PC-3 (cell line): ENCODE measurements at places on chromosomes 4 and X.

DNA sequence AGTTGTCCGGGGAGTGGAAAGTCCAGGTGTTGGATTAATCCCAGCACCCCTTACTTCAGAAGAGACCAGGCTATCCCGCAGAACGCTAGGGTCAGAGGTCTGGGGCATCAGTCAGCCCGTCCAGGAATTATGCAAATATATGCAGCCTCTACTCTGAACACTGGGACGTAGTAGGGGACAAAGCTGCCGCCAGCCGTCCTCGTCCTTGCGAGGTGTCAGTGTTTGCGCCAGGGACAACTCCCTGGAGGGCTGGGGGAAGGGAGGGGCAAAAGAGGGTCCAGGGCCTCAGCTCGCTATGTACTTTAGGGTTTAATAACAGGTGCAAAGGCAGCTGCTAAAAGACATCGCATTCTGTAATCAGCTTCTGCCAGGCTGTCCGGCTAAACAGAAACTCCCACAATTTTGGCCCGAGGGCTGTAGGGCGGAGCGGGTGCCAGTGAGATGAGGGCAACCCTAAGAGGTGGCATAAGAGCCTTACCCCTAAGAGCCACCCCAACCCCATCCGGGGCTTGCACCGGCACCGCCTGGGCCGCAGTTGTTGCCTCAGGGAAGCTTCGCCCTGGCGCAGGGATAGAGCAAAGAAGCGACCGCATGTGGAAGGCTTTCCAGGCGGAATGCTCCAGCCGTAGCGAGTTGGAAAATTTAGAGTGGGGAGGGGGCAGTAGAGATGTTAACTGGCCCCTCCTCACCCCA is 8.4 kb downstream of the HAND2 start:
- DNase-seq = no peak

DNA sequence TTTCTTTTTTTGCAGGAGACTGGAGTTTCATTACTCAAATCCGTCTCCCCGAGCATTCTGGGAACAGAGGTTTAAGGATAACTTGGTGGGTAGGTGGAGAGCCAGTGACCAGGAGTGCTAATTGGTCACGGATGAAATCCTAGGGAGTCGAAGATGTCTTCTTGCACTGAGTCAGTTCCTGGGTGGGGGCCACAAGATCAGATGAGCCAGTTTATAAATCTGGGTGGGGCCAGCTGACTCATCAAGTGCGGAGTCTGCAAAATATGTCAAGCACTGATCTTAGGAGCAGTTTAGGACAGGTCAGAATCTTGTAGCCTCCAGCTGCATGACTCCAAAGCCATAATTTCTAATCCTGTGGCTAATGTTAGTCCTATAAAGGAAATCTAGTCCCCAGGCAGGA is 741.3 kb downstream of the PCDH7 start:
- DNase-seq = peak; percentile 91

GRCh38 chr4:183303301-183303700 is 16.8 kb downstream of the CLDN22 start:
- no peak for DNase-seq

DNA sequence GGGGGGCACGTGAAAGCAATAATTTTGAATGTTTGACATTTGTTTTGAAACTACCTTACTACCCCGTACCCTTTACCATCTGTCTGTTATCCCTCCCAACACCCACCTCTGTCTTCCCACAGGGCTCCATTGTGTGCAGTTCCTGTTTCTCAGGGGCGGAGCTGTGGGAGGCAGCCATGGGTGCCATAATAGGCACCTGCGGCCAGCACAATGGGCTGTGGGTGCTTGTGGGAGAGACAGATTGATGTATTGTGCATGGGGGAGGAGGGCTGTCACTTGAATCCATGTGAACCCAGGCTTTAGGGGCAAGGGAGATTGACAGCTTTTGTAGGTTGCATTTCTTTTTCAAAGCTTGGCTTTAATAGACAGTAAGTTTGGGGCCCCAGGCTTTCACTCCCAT is 122.6 kb upstream of the CXorf66 start:
- DNase-seq = no peak

DNA sequence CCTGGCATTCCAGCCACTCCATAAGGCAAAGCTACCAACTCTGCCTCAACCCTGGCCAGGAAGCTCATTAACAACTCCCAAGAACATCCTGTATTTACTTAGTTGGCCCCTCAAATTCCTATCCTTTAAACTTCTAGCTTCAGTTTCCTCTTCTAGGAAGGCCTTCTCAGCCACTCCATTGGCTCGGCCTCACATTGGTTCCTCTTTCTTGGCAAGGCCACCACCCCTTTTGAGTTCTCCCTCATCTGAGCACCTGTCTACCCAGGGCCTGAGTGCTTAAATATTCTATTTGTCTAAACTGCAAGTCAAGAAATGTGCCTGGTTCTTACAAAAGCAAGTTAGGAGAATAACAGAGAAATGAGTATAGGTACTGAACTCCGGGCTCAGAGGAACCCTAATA is 10.0 kb downstream of the SMC1A start:
- DNase-seq = no peak

DNA sequence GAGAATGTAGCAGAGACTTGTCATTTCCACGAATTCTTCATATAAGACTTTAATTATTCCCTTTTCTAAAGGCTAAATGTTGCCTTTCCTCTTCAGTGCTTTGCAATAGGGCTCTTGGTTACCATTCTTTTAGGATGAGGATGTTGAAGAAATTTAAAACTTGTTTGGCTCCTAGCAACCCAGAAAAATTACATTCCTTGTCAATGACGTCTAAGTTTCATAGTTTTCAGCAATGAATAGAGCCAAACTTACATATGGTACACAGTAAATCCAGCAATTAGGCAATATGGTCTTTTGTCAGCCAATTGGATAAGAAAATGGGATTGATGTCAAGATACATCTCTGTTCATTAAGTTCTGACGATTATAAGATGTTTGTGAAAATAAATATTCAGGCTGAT is 1639.6 kb upstream of the PCDH10 start:
- DNase-seq = no peak

GRCh38 chr4:47839259-47839658 is 1.4 kb upstream of the CORIN start:
- DNase-seq = no peak

GRCh38 chrX:135484641-135485289 is 35.7 kb upstream of the INTS6L start:
- DNase-seq = peak; percentile 55

DNA sequence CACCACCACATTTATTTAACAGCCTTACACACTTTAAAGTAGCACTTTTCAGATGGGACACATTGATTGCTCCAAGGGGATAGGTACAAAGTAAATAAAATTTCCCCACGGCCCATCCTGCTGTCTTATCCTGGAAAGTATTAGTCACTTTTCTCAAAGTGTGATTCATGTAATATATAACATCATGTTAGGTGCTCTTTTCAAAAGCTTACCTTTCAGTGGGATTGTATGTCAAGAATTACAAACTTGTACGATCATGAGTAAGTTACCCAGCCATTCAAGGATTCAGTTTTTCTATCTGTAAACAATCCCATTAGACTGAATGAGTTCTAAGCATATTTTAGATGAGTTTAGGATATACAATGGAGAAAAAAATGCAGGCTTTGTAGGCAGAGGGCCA is 876.6 kb upstream of the GRID2 start:
- DNase-seq = peak; percentile 47

DNA sequence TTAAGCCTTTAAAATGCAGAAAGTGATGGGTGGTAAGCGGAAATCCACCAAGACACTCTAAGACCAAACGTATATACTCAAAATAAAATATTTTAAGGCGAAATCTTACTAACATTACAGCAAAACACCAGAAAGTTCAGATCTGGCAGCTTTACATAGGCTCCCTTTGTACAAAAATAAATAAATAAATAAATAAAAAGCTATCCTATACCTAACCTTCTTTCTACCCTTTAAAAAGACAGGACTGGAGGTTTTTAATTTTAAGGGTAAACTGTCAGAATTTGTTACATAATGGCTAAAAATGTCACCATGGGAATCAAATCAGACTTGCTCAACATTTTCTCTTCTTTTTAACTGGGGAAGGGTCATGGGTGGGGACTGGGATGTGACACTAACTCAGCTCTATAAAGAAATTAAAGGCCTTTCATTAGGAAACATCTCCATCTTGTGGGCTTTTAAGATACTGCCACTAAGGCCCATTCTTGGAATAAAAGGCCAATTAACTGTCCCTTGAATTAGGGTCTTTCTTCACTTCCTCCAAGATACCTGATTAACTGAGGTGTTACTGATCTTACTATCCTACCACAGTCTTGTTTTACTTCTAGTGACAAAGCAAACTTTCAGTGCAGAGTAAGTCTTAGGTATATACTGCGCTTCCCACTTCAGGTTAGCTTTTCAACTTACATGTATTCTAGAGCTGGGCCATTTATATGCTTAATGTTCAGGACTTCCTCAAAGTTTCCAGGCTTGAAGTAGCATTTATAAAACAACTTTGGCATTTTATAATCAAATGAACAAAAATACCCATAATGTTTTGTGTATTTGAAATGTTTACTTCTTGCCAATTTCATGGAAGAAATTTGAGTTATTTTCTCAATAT is 13.3 kb downstream of the HNRNPD start:
- peak; percentile 40 for DNase-seq

DNA sequence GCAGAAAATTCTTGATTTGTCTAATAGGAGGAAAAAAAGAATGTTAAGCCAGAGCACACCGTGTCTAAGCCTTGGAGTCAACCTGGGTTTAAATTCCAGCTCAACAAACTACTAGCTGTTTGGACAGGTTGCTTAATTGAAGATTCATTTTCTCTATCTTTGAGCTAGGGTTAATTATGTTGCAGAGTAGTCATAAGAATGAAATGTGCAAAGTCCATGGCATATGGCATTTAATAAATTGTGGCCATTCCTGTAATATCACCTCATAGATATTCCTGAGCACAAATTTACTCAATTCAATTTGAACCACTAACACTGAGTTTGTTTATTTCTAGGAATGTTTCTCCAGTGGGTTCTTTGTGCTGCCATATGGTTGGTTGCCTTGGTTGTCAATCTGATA is 4.6 kb downstream of the TMEM144 start:
- no peak for DNase-seq

GRCh38 chr4:133584714-133585113 is 435.6 kb downstream of the PCDH10 start:
- DNase-seq = peak; percentile 8

- no peak for DNase-seq
Measured at GRCh38 chrX:41559235-41560052, 112.3 kb downstream of the NYX start.

GRCh38 chrX:155048977-155049619 is 21.8 kb downstream of the CMC4 start:
- peak; percentile 57 for DNase-seq

GRCh38 chr4:176791591-176792325 is 964 bp downstream of the VEGFC start:
- DNase-seq = peak; percentile 38

DNA sequence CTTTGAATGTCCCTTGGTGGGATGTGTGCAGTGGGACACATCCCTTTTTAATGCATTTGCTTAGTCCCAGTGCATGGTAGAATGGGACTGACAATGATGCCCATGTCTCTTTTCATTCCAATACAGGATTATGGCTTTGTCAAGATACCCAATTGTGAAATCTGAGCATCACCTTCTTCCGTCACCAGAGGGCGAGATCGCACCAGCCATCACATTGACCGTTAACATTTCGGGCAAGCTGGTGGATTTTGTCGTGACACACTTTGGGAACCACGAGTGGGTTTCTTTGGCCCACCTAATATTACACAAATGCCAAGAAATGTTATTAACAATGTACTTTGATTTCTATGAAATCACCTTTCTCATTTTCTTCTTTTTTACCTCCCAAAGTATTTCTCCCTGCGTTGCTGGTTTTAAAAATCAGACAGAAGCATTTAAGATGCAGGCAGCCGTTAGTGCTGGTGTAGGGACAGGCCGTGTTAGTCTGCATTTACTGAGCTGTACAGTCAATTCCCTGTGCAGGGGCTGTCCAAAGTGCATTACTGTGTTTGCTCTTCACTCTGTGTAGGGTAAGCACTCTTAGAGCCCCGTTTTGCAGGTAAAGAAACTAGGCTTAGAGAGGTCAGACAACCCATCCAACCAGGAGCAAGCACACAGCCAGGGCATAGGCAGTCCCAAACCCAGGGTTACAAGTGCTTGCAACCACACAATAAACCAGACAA is 46.5 kb downstream of the CWH43 start:
- DNase-seq = peak; percentile 54

GRCh38 chr4:7736436-7737267 is 203.0 kb downstream of the AFAP1 start:
- DNase-seq = peak; percentile 50

- DNase-seq = no peak
Measured at GRCh38 chr4:2689825-2690700, 66.1 kb downstream of the TNIP2 start.

GRCh38 chrX:123878252-123878721 is 18.4 kb downstream of the XIAP start:
- DNase-seq = no peak

DNA sequence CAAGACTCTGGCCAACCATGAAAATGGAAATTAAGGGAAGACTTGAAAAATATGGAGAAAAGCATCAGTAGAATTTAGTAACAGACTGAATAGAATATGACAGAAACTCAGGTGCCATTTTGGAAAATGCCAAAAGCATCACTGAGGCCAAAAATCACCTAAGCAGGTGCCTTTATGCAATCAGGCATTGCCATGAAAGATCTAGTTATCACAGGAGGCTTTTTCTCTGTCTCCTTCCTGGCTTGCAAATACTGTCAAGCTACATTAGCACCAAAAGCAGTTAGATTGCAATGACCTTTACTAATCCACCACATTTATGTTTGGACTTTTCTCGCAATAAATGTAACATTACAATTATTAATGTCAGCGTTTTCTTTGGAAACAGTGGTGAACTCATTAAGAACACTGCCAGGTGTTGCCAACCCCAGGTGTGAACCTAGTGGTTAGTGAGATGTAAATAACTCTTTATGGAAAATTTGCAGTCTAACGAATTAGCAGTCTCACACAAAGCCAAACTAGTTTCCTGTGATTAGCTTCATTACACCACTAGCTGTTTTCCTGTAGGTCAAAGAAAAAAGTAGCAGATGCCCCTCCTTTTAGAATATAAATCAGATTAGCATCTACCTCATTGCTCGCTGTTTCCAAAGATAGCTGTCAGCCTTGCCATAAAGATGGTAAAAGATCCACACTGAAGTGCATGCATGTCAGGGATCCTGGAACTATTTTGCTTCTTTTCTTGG is 1568.4 kb upstream of the TENM3 start:
- DNase-seq = no peak

GRCh38 chrX:12447448-12448064 is 309.3 kb downstream of the FRMPD4 start:
- peak; percentile 80 for DNase-seq

DNA sequence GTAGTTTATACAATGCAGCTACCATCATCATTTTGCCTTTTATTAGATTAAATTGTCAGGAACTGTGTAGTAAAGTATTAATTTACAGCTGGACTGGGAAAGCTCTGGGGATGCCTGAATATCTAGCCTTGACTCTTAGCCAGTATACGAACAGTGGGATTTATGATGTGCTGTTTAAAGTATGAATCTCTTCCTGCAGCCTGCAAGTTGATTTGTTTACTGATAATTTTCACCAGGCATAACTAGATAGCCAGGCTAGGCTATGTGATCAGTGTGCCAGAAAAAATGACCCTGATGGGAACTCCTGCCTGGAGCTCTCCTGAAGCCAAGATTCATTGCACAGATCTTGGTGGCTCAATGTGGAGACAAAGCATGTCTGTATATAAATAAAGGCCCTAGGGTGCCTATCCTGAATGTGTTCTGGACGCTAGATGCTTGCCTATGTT is 119.2 kb downstream of the SCLT1 start:
- DNase-seq = no peak
